ENCODE measurements at places on chromosomes 3 and 15.

DNA sequence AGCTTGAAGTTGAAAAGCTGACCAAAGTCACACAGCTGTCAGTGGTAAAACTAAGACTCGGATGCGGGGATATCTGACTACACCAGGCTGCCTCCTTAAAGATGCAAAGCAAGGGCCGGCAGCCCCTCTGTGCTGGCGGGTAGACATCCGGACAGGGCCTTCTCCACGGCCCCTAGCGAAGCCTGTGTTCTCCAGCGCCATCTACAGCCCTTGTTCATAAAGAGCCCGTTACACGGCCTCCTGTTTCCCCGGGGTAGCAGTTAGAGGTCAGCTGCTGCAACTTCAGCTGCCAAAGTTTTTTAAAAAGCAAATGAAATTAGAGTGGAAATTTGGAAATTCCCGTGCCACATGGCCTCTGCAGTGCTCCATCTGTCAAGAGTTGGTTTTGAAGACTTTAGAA is 383.0 kb downstream of the TBL1XR1 start:
- peak; percentile 45 for DNase-seq

GRCh38 chr3:113441051-113441770 is at the start of gene CFAP44:
CFAP44 (minus strand) TSS chr3:113441493; CDS start chr3:113433664, 7,829 bp downstream.
- no peak for DNase-seq

DNA sequence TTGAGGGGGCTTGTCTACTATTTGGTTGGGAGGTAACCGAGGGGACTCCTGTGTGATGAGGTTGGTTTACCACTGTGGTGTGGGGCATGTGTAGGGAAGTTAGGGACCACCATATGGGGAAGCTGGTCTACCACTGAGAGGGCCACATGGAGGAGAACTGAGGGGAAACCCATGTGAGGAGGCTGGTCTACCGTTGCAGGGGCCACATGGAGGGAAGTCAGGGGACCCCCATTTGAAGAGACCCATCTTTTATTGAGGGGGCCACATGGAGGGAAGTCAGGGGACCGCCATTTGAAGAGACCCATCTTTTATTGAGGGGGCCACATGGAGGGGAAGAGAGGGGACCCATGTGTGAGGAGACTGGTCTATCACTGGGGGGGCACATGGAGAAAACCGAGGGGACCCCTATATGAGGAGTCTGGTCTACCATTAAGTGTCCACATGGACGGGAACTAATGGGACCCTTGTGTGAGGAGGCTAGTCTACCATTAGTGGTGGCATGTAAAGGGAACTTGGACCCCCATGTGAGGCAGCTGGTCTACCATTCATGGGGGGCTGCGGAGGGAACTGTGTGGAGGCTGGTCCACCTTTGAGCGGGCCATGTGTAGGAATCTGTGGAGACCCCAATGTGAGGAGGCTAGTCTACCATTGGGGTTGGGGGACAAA is 165.5 kb downstream of the FBLN2 start:
- DNase-seq, result no peak

GRCh38 chr3:155317211-155317610 is 23.7 kb upstream of the STRIT1 start:
- DNase-seq, result no peak

DNA sequence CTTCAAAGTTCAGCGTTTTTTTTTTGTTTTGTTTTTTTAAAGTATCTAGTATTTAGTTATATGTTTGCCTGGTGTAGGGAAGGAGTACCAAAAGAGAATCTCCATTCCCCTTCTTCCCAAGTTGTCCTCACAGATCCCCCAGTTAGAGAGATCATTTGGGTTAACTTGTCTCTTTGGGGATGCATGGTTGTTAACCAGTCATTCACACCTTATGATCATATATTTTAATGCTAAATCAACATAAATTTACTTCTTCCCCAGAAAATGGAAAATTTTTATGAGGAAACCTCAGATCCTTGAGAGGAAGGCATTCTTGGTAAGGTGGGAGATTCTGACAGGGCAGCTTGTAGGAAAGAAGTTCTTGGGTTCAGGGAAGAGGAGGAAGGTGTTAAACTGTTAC is 1.5 kb upstream of the MGA start:
- no peak for DNase-seq
